ENCODE measurements at places on chromosomes 7 and 10. TPM values are rescaled to one million over a fixed set of nuclear protein-coding genes. Genes with fewer than 3 reads are reported as not detected.

DNA sequence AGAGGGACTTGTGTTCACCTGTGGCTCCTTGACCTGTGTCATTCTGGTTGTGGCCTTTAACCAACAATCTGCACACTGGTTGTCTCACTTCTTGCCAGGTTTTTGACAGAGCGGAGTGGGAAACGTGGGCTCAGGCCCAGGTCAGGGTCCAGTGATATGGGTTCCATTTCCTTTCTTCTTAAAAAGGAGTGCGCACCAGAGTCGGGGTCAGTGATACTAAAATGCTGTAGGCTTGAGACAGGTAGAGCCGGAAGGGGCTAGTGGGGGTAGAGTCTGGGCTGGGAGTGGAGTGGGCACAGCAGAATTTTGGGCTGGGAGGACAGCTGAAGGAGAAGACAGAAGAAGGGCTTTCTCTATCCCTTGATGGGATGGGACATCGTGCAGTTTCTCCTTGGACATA, 61.2 kb downstream of the SH2D4B start:
- DNase-seq: no peak

GRCh38 chr7:117066668-117067067, 113.4 kb downstream of the ST7 start:
- DNase-seq: no peak

DNA sequence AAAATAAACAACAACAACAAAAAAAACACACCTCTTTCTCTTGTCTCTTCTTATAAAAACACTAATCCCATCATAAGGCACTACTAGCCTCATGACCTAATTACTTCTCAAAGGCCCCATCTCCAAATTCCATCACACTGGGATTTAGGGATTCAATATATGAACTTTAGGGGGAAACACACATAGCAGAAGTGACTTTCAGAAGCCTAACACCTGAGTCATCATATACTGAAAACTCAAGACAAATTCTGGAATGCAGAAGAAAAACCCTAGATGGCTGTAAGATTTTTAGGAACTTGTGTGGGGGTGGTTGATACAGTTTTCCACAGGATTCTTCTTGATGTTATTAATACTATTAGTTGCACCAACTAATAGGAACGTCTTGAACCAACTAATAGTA, 33.7 kb upstream of the CSTF2T start:
- no peak for DNase-seq

GRCh38 chr7:100372256-100372655, 1.0 kb upstream of the PILRA start:
- DNase-seq: no peak

- DNase-seq: no peak
Measured at GRCh38 chr7:106063024-106063423, 49.1 kb downstream of the SYPL1 start.

DNA sequence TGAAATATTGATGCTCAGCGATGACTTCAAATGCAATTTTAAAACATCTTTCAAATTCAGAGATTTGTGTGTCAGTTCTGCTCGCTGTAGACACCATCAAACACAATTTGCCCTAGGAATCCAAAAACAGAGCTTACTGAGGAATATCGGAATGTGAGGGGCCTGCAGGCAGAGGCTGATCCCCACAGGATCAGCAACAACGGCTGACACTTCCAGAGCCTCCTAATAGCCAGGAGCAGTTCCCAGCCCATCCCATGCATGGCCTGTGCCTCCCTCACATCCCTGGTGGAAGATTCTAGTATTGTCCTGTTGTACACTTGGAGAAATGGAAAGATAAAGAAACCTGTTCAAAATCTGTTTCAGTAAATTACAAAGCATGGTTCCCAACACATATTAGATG, 129.7 kb upstream of the VWC2 start:
- DNase-seq: no peak

Gene OPALIN
- not detected for total RNA-seq

Gene LLCFC1
- total RNA-seq: not detected

Gene PIK3CG
- total RNA-seq: 0.50 TPM

Data from kidney epithelial cell (primary cell).